ENCODE measurements at places on chromosomes 7 and 10.

DNA sequence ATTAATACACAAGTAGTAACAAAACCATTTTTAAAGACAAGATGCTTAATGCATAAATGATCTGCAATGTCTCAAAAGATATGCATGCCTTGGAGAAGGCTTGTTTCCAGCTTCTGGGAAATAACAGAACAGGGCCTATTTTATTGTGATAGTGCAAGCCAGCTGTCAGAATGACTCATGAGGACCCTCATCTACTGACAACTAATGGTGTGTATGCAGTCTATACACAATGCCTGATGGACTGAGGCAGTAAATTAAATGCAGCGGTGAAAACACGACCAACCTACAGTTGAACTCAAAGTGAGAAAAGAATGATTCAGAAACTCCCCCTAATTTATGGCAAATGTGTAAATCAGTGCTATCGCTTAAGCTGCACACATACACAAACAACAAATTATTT is 46.3 kb downstream of the VPS41 start:
- no peaks in the 10 kb centered on the region for H3K27me3 ChIP-seq
- no peak overlapping the region for H3K4me3 ChIP-seq
- no peak overlapping the region for H3K27ac ChIP-seq
- H3K36me3 ChIP-seq, result peaks cover 26% of the 10 kb centered on the region
- no peaks in the 10 kb centered on the region for H3K4me1 ChIP-seq

DNA sequence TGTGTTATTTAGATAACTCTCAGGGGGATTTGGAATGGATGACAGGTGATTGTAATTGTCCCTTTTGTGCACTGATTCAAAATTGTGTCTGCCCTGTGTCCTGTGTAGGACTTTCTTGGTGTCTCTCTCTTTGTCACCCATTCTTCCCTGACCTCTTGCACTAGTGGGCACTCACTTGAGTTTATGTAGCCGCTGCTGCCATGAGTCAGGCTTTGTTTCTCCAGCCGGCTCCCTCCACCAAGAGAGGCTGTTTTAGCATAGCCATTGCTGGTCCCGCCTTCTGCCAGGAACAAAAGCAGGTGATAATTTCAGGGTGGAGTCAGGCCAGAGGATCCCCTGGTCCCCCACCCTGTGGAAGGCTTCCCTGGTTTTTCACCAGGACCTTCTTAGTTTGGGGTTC is 8.4 kb downstream of the COL17A1 start:
- H3K27me3 ChIP-seq, result no peaks in the 10 kb centered on the region
- H3K27ac ChIP-seq, result no peak overlapping the region
- no peak for DNase-seq
- H3K4me1 ChIP-seq, result no peaks in the 10 kb centered on the region
- no peaks in the 10 kb centered on the region for H3K36me3 ChIP-seq
- no peak overlapping the region for H3K4me3 ChIP-seq

DNA sequence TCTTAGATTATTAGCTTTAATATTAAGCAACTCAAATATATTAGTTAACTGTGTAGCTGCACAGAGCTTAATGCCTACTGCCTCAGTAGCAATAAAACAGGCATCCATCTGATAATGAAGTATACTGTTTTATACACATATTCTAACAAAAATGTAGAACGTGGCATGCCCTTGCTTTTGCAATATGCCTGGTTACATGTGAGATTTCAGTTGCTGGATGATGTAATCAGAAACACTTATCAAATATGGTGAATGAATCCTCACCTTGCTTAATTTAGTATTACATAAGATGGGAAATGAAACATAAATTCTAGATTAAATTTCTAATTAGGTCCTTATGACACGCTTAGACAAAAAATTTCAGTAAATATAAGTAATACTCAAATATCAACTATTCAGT is 8.0 kb downstream of the DNAJC1 start:
- no peaks in the 10 kb centered on the region for H3K36me3 ChIP-seq
- H3K4me3 ChIP-seq, result no peak overlapping the region
- H3K27me3 ChIP-seq, result no peaks in the 10 kb centered on the region
- H3K4me1 ChIP-seq, result peaks cover 9% of the 10 kb centered on the region
- DNase-seq, result no peak

- H3K4me1 ChIP-seq, result peaks cover 47% of the 10 kb centered on the region
- H3K27me3 ChIP-seq, result no peaks in the 10 kb centered on the region
- peak overlapping the region; percentile 45 for H3K4me3 ChIP-seq
- no peak overlapping the region for H3K27ac ChIP-seq
Measured at GRCh38 chr7:92633211-92633906, 43.2 kb upstream of the FAM133B start.

- no peak overlapping the region for H3K27ac ChIP-seq
- no peak overlapping the region for H3K4me3 ChIP-seq
- no peaks in the 10 kb centered on the region for H3K36me3 ChIP-seq
- peaks cover 34% of the 10 kb centered on the region for H3K27me3 ChIP-seq
Measured at GRCh38 chr7:96023387-96023786, 251.0 kb downstream of the DYNC1I1 start.

GRCh38 chr10:10313149-10313835 is 704.4 kb upstream of the CELF2 start:
- H3K27me3 ChIP-seq, result no peaks in the 10 kb centered on the region
- no peak for DNase-seq
- H3K4me3 ChIP-seq, result no peak overlapping the region
- no peaks in the 10 kb centered on the region for H3K4me1 ChIP-seq

DNA sequence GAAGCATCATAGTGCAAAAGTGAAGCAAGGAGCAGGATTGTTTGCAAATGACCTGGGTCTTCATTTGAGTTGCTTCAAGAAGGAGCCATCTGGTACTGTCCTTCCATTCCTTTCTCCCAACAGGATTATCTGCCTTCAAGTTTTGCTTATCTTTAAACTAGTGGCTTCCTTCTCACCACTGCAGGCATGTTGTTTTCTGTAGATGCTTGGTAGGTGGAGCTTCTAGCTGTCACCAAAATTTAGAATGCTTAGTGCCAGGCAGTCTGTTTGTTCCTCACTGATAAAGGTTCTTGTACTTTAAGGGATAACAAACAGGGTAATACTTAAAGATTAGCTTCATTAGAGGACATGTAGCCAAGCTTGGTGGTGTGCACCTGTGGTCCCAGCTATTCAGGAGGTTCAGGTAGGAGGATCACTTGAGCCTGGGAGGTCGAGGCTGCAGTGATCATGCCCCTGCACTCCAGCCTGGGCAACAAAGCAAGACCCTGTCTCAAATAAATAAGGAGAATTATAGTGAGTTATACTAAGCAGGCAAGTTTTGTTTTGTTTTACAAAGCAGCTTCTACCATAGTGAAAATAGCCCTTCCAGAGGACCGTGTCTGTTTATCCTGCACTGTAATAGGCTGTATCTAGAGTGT is 5.7 kb downstream of the ARL5B start:
- no peaks in the 10 kb centered on the region for H3K27me3 ChIP-seq
- H3K4me3 ChIP-seq, result no peak overlapping the region
- peaks cover 65% of the 10 kb centered on the region for H3K4me1 ChIP-seq
- no peak for DNase-seq
- H3K27ac ChIP-seq, result no peak overlapping the region
- no peaks in the 10 kb centered on the region for H3K36me3 ChIP-seq

GRCh38 chr10:103828107-103828506 is 27.3 kb downstream of the SH3PXD2A start:
- peaks cover 8% of the 10 kb centered on the region for H3K27me3 ChIP-seq
- no peak for DNase-seq
- H3K36me3 ChIP-seq, result no peaks in the 10 kb centered on the region
- no peak overlapping the region for H3K27ac ChIP-seq
- no peaks in the 10 kb centered on the region for H3K4me1 ChIP-seq

DNA sequence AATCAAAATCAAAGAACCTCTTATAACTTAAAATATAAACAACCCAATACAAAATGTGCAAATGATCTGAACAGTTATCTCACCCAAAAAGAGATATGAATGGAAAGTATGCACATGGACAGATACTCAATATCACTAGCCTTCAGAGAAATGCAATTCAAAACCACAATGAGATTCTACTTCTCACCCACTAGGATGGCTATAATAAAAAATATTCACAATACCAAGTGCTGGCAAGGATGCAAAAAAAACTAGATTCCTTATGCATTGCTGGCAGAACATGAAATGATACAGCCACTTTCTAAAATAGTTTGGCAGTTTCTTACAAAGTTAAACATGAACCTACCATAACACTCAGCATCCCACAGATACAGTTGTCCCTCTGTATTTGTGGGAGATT is 130.1 kb upstream of the LRRN3 start:
- H3K4me1 ChIP-seq, result peaks cover 9% of the 10 kb centered on the region
- H3K4me3 ChIP-seq, result no peak overlapping the region
- no peak for DNase-seq
- H3K27ac ChIP-seq, result no peak overlapping the region
- H3K27me3 ChIP-seq, result no peaks in the 10 kb centered on the region

GRCh38 chr7:4225361-4225771 is 456.7 kb upstream of the FOXK1 start:
- no peak overlapping the region for H3K4me3 ChIP-seq
- no peaks in the 10 kb centered on the region for H3K27me3 ChIP-seq

DNA sequence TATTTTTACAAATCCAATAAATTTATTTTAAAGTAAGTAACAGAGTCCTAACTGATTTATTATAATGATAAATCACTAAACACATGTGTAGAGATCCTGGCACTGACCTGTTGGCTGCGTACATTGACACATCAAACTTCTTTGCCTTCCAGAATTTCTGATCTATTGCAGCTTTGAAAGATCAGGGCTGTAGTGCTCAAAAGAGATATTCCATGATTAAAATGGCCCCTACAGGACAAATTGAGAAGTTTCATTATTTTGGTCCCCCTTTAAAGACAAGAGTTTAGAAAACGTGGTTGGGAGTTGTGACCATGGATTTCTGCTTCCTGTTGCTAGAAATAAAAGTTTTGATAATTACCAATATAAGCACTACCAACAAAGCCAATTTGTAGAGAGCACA is 87.7 kb upstream of the PDK4 start:
- no peaks in the 10 kb centered on the region for H3K4me1 ChIP-seq
- no peak for DNase-seq
- no peaks in the 10 kb centered on the region for H3K27me3 ChIP-seq
- no peaks in the 10 kb centered on the region for H3K36me3 ChIP-seq
- H3K27ac ChIP-seq, result no peak overlapping the region

- H3K4me3 ChIP-seq, result no peak overlapping the region
- H3K4me1 ChIP-seq, result no peaks in the 10 kb centered on the region
- no peak for DNase-seq
- no peaks in the 10 kb centered on the region for H3K36me3 ChIP-seq
Measured at GRCh38 chr10:124286621-124287020, 132.1 kb downstream of the OAT start.

DNA sequence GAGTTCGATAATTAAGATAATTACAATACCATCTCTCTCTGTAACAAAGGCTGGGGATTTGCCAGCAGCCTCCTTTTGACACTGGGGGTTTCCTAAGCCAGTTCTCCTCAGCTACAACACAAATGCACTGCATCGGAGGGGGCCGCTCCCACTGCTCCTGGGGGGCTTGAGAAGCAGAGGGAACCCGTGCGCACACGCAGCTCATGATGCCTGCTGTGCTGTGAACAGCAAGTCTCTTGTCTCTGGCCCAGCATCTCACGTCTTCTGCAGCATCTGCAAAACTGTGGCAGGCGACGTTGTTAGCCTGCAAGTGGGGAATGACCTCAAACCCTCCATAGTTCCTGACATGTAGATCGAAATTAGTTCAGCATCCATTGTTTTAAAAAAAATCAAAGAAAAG is 5.5 kb downstream of the VIPR2 start:
- no peak for DNase-seq
- no peak overlapping the region for H3K27ac ChIP-seq
- no peaks in the 10 kb centered on the region for H3K36me3 ChIP-seq
- H3K4me3 ChIP-seq, result no peak overlapping the region
- H3K27me3 ChIP-seq, result peaks cover 24% of the 10 kb centered on the region

DNA sequence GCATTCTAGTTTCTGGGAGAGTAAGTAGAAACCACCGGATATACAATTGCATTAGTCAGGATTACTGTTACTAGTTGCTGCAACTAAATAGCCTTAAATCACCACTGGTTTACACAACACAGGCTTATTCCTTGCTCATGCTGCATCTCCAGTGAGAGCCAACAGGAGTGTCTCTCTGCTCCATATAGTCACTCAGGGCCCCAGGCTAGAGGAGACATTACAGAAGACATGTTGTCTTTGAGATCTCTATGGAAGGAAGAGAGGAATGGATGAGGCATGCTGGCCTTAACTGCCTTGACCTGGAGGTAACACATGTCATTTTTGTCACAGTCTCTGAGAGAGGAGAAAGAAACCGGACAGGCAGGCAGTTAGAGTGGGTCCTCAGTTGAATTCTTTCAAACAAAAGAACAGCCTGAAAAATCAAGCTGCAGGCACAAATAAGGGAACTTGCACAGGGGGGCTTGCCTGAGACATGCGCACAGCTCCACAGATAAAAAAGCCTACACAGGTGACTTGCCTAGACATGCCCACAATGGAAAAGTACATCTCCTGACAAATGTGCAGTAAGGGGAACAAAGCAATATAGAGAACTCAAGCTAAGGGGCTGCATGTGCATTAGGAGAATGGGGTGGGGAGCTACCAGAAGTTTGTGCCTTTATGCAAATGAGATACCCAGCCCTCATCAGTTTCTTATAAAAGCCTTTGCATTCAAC is 348.0 kb downstream of the TYW1 start:
- no peak for DNase-seq
- no peaks in the 10 kb centered on the region for H3K27me3 ChIP-seq
- H3K36me3 ChIP-seq, result peaks cover 37% of the 10 kb centered on the region
- H3K4me1 ChIP-seq, result peaks cover 5% of the 10 kb centered on the region

DNA sequence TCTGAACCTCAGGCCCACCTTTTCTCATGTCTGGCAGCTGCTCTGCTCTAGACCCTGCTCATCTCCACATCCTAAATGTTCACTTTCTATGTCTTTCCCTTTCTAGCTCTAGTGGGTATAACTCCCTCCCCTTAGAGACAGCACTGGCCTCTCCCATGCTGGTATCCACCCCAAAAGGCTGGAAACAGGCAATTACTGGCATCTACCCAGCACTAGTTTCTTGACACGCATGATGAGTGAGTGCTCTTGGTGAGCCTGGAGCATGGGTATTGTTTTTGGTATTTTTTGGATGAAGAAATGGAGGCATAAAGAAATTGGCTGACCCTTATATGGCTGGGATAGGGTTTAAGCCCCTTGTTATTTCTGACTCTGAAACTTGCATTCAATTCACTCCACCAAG is 156.0 kb downstream of the EGFR start:
- peaks cover 4% of the 10 kb centered on the region for H3K27me3 ChIP-seq
- no peak overlapping the region for H3K27ac ChIP-seq
- H3K4me1 ChIP-seq, result no peaks in the 10 kb centered on the region
- H3K4me3 ChIP-seq, result no peak overlapping the region
- DNase-seq, result no peak

DNA sequence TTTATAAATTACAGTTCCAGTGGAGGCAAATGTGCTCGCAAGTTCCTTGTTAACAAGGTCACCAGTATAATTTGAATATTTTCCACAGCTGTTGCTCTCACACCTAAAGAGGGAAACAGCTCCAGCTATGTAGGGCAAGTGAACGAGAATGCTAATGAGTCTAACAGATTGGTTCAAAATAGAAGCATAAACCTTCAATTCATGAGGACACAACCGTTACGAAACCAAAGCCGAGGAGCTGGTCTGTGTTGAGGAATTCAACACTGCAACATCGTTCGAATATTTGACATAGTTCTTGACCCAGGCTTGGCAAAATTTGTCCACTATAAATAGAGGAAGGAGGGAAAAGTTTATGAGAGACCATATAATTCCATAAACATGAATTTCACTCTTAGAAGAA is 161.3 kb downstream of the KLF6 start:
- no peaks in the 10 kb centered on the region for H3K27me3 ChIP-seq
- H3K36me3 ChIP-seq, result peaks cover 15% of the 10 kb centered on the region
- peaks cover 14% of the 10 kb centered on the region for H3K4me1 ChIP-seq
